ENCODE measurements at places on chromosomes 12 and 14.
A peak's percentile ranks its signal among the peaks of the same experiment; 100 is the strongest.

GRCh38 chr12:57213763-57214397, 2.7 kb upstream of the NXPH4 start:
- DNase-seq: no peak

DNA sequence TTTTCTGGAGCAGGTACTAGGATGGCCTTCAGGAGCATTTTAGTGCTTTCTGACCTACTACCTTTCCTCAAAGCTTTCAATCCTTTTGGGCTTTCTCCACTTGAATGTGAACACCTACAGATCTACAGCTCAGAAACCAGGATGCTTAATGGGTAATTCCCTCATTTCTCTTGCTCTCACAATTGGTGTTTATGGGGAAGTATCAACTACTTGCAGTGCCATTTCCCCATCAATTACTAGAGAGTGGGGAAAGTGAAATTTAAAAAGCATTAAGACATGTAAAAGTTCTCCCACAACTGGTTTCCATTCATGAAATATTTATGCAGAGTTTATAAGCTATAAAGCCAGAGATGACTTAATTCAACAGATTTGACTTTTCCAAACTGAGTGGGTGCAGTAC, 2.1 kb upstream of the YY1 start:
- no peak for DNase-seq

GRCh38 chr14:33631441-33631840, 319.4 kb downstream of the EGLN3 start:
- no peak for DNase-seq

DNA sequence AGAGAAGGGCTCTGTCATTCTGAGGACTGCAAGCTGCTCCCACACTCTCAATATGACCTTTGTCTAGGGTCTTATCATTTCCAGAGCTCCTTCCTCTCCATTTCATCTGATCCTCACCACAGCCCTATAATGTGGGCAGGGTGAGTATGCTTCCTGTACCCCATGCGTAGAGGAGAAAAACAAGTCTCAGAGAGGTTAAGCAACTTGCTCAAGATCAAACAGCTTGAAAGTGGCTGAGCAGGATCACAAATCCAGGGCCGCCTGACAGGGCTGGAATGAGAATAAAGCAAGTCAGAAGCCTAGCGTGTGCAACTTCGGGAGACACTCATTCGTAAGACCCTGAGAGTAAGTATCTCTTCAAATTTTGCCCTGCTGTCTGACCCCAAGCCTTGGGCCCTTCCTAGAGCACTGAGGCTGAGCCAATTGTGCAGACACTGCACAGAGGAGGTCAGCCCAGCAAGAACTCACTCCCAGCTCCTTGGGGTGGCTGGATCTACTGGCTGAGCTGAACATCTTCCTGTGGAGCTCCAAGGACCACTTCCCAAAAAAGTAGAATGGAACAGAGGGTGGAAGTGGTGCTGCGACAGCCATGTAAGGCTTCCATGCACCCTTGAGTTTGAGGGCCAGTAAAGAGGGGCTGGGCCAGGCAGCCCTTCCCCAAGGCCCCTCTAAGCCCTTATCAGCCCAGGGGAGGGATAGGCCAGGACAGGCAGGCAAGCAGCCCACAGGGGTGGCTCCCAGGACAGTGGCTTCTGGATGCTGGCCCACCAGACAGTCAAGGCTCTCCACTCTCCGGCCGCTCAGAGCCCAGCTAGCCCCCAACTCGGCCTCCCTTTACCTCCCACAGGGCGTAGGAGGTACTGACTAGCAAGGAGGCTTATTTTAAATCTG, 10.5 kb downstream of the ZFP36L1 start:
- no peak for DNase-seq

DNA sequence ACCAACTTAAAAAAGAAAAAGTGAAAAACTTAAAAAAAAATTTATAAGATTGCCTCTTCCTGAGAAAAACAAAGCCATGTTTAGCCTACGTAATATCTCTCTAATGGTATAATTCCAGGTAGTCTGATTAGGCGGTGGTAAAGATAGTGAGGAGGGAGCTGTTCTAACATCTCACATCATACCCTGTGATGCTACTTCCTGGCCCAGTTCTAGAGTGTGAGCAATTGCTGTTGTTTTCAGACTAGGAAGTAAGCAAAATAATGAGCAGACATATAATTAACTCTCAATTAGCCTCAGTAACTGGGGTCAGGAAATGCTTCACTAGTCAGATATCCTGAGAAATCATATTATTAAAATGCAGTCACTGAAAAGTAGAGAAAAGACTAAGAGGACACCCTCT, 113.9 kb downstream of the PHLDA1 start:
- no peak for DNase-seq

GRCh38 chr14:71362282-71362681, 455.0 kb downstream of the PCNX1 start:
- DNase-seq: no peak

DNA sequence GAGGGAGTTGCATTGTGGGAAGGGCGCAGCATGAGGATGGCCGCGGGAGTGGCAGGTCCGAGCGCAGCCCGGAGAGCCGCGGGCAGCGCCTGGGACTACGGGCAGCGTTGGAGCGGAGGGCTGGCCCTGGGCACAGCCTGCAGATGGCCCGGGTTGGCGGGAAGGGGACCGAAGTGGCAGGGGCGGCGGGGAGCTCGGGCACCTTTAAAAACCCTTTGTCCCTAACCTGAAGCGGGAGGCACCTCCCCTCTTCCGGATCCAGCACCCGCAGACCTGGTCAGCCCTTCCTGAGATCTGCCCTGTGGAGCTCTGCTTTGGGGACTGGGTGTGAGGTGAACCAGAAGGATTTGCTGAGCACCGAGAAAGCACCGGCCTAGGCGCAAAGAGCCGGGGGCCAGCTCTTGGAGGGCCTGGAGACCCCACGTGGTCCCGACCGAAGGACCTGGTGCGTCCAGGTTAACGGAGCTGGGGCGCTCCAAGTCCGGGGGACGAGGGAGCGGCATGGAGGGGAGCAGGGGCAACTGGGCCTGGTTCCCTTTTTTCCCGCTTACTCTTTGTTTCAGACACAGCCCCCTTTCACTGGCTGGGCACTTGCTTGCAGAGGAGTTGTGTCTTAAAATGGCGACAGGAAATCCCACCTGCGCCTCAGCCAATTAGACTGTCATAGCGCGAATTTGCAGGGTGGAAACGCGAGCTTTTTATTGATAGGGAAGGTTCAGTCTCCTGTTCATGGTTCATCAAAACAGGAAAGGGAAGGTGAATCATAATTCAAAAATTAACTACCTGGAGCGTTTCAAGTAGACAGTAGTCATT, 792 bp upstream of the SLC38A1 start:
- DNase-seq: no peak

GRCh38 chr12:1186298-1186697, 195.3 kb downstream of the ERC1 start:
- DNase-seq: no peak

- no peak for DNase-seq
Measured at GRCh38 chr14:22502551-22502950, 86.5 kb downstream of the DAD1 start.

DNA sequence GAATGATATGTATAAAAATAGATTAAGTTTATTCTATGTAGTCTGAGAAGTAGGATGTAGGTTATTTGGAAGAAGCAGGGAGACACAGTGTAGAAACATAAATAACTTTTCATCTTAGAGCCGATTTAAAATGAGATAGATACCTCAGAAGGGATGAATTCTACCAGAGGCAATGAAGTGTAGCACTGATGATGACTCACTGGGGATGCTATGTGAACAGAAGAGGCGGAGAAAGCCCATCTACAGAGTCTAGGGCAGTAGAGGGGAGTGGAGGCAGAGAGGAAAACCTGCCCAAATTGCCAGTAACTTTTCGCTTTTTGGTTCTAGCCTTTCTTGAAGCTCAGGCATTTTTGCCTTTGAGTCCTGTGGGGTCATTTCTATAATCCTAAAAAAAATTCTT, 451.8 kb downstream of the ATP23 start:
- DNase-seq: no peak

DNA sequence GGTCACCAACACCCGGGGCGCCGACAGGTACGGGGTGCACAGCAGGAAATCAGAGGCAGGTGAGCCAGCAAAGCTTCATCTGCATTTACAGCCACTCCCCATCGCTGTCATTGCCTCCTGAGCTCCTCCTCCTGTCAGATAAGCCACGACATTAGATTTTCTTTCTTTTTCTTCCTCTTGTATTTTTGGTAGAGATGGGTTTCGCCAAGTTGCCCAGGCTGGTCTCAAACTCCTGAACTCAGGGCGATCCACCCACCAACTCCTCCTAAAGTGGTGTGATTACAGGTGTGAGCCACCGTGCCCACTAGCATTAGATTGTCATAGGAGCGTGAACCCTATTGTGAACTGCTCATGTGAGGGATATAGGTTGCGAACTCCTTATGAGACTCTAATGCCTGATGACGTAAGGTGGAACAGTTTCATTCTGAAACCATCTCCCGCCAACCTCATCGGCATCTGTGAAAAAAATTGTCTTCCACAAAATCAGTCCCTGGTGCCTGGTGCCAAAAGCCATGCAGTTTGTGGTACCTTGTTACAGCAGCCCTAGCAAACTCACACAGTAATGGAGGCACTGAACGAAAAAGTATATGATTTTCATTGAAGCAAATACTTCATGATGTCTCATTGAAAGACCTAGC, 1.5 kb downstream of the STYK1 start:
- no peak for DNase-seq

GRCh38 chr12:53255996-53256395, 12.1 kb upstream of the ESPL1 start:
- no peak for DNase-seq

- DNase-seq: peak; percentile 46
Measured at GRCh38 chr14:22614240-22614799, 16.2 kb downstream of the ABHD4 start.

- no peak for DNase-seq
Measured at GRCh38 chr12:21618566-21618965, 13.9 kb upstream of the GYS2 start.

DNA sequence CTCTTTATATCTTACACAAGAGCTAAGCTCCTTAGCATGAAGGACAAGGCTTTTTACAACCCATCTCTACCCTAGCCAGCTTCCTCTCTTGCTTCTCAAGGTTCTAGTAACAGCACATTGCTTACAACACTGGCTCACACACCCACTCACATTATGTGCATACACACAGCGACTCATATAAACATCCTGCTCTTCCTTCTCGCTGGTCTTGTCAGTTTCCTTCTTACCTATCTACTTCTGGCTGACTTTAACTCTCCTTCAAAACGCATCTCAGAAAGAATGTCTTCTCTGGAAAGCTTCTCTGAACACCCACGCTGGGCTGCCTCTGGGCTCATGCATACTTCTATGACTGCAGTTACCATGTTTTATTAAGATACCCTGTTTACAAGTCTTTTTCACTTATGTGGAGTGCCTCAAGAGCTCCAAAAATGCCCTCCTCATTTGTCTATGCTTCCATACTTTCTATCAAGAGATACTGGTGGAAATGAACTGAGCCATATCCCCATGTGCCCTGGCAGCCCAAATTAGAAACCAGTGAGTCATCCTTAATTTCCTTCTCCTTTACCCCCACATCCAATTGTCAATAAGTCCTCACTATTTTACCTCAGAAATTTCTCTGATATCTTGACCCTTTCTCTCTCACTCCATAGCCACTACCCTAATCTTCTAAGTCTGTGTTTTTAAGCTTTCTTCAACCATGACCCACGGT, 126.9 kb upstream of the KRAS start:
- DNase-seq: no peak

GRCh38 chr12:42859612-42860011, 270.1 kb upstream of the PRICKLE1 start:
- no peak for DNase-seq

- DNase-seq: no peak
Measured at GRCh38 chr14:102776761-102777710, at the start of gene TRAF3. TSS of gene TRAF3 (plus strand) at chr14:102777449. CDS start at chr14:102870202, 92,753 bp downstream.

DNA sequence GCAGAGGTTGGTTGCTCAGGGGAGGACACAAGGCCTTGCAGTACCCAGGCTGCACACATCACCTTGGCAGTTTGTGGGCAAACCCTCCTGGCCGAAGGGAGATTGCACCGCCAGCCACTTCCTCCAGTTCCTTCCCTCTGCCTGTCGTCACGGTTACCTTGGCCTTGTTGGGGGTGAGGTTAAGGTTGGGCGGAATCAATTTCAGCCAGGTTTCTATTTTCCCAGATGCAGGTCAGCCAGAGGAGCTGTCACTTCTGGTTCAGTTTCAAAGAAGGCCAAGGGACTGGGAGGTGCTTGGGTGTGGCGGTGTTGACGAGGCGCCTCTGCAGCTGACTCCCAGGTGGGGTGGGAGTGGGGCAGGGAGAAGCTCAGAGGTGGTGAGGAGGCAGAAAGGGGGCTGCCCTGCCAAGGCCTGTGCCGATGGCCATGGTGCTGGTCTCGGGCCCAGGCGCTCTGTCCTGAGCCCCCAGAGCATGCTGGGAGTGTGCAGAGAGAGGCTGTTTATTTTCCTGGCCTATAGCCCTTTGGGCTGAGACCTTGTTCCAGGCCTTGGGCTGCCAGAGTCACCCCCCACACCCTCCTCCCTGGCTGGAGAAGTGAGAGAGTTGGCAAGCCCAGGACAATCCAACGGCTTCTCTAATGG, 31.4 kb downstream of the JDP2 start:
- DNase-seq: no peak

- no peak for DNase-seq
Measured at GRCh38 chr12:132084621-132085290, 59.4 kb downstream of the DDX51 start.

- DNase-seq: peak; percentile 42
Measured at GRCh38 chr12:95674631-95675030, 115.9 kb downstream of the NTN4 start.

GRCh38 chr12:5500331-5500659, 68.4 kb downstream of the NTF3 start:
- no peak for DNase-seq

DNA sequence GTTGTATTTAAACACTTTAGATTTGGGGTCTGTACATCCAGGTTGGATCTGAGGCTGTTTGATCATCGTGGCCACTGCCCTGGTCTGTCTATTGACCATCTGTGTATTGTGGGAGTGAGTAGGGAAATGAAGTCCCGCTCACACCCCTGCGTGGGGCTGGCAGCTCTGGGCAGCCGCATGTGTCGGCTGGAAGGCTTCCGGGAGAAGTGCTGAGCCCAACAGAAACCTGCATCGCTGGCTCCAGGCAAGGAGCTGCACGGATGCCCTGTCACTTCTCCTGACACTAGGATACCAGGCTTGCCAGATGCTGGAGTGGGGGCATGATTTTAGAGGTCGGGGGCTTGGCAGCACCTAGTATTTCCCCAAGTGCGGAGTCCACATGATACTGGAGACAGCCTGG, 93.6 kb downstream of the PHETA1 start:
- DNase-seq: no peak

DNA sequence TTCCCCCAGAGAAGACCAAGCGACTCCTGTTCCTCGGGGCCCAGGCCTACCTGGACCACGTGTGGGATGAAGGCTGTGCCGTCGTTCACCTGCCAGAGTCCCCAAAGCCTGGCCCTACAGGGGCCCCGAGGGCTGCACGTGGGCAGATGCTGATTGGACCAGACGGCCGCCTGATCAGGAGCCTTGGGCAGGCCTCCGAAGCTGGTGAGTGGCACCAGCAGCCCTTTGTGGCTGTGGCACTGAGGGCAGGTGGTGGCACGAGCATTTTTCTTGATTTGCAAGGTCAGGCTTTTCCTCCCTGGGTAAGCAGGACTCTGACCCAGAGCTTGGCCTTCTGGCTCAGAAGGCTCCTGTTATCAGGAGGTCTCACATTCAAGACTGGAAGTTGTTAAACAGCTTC, 2.7 kb downstream of the SIVA1 start:
- no peak for DNase-seq
